GM13976 (cell line): ENCODE measurements at places on chromosomes 7 and 10.

GRCh38 chr10:227014-227413, 91.8 kb downstream of the ZMYND11 start:
- DNase-seq: no peak

GRCh38 chr7:142455392-142455791, 197.5 kb upstream of the PRSS58 start:
- no peak for DNase-seq

DNA sequence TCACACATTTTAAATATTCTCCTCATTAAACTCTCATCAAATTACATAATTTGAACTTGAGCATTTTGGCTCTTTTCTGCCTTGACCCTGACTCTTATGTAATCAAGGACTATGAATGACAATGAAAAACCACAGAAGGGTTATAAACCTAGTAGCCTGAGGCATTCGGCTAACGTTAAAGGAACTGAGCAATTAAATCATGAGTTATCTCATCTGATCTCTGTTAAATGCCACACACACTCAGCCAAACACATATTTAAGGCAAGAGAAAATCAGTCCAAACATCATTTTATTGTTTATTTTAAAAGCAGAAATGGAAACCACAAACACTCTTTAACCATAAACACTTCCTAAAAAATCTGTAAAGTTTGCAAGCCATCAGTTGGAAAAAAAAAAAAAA, 204.3 kb downstream of the DGKI start:
- DNase-seq: no peak

- peak; percentile 80 for DNase-seq
Measured at GRCh38 chr10:117537436-117537903, 5.1 kb upstream of the EMX2 start.

- DNase-seq: no peak
Measured at GRCh38 chr10:88472540-88472939, 110.6 kb downstream of the RNLS start.

DNA sequence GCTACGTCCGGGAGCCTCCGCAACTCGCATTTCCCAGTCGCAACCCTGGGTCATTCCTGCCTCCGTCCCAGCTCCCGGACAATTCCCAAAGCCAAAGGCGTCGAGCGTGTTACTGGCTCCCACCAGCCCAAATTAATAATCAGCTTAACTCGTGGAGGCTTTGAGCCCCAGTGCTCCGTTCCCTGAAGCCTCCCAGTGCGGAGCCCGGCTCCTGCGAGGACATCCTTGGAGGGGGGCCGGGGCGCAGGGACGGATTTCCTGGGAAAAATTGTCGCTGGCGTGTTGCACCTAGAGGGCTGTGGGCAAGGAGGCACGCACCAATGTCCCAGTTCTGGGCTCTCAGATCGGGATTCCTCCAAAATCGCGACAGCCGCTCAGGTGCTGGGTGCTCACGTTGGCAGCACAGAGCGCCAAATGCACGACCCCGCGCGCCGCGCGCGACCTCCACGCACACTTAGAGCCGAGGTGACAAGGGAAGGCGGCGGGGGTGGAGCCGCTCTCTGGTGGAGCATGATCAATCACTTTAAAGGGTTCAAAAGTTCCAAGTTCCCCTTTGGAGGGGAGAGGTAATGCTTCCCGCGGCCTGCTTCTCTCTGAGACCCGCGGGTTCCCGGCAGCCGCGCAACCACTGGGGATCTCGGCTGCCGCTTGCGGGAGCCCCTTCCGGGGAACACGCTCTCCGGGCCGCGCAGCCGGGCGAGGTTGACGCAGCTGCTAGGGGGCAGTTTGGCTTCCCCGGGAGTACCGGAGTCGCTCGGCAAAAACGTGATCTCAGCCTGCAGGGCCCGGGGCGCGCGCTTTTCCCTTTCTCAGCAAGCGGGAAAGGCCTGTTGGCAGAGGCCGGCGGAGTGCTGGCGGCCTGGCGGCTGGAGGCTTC, 25.5 kb downstream of the SKIDA1 start:
- peak; percentile 72 for DNase-seq

DNA sequence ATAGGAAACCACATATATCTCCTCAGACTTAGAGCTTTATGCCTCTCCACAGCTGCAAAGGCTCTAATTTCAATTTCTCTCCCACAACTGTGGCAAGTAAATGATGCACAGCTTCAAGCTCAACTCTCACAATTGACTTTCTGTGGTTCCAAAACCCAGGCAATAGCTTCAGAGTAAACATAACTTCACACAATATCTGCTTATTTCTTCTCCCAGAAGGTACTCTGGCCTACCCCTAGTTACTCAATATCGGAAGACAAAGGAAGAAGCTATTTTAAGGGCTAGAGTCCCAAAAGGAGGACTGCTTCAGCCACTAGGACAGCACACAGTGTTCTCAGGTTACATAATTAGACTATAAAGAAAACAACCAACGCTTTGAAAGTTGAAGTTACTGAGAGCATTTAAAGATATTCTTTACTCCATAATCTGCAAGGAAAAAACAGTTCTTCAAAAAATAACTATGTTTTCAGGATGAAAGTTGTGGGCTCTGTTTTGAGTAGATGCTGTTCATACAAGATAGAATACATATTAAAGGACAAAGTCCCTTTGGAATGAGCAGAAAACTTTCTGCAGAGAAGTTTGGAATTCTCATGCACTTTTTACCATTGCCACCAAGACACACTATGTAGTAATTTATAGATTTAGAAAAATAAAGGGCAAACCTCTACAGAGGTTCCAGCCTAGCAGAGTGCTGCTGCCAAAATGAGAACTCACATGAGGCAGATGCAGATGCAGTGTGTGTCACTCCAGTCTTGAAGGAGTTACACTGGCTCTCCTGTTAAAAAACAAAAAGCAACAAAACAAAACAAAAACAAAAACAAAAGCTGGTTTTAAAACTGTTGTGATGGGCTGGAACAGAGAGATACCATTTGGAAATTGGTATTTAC, 81.8 kb downstream of the NT5C2 start:
- DNase-seq: peak; percentile 53

DNA sequence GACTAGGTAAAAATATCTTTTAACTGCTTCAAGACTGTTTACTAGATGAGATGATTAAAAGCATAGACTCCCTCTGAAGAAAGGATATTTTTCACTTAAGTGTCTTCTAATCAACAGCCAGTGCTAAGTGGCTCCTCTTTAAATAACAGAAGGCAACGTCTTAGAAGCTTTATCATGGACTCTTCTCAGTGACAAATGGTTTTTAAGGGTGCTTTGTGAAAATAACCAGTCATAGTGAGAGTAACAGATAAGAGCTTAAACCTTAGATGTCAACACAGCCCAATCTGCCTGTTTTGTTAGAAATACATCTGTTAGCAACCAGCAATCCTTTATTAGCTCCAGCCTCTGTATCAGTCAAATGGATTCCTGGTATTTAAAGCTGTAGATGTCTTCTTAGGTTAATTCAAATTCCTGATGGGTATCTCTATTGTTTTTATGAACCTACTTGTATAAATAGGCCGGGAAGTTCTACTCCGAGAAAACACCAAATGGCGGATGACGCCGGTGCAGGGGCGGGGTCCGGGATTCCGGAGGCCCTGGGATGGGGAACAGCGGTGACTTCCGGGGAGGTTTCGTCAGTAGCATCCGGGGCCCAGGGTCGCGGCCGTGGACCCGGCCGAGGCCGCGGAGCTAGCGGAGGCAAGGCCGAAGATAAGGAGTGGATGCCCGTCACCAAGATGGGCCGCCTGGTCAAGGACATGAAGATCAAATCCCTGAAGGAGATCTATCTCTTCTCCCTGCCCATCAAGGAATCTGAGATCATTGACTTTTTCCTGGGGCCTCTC, 285.4 kb downstream of the GPR37 start:
- no peak for DNase-seq

DNA sequence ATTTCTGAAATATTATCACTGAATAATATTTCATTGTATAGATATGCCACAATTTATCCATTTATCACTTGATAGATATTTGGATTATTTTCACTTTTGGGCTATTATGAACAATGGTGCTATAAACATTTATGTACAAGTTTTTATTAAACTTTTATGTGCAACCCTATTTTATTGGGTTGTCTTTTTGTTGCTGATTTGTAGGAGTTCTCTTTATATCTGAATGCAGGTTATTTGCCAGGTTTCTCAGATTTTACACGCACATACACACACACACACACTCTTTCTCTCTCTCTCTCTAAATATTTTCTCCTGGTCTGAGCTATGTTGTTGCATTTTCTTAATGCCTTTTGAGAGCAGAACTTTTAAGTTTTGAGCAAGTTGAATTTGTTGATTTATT, 36.2 kb downstream of the ADK start:
- no peak for DNase-seq

GRCh38 chr10:30436191-30436611, 2.2 kb downstream of the MAP3K8 start:
- DNase-seq: no peak

DNA sequence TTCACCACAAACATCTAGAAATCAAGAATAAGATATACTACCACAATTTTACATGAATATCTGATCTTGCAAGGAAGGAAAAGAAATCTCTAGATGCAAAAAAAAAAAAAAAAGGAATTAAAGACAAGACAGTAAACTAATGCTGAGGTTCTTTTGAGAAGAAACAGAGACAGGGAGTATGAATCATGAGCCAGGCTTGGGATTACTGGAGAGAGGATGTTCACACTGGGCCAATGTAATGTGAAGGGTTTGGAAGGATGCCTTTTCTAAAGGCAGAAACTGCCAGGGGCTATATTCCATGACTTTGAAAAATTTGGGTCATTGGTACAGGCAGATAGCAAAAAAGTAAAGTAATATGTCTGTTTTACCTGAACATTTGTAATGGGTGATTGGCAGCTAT, 573.0 kb upstream of the IGFBP3 start:
- DNase-seq: no peak

- no peak for DNase-seq
Measured at GRCh38 chr10:47092831-47093230, 181.6 kb downstream of the PTPN20 start.

- no peak for DNase-seq
Measured at GRCh38 chr7:17863095-17863808, 77.0 kb downstream of the SNX13 start.

DNA sequence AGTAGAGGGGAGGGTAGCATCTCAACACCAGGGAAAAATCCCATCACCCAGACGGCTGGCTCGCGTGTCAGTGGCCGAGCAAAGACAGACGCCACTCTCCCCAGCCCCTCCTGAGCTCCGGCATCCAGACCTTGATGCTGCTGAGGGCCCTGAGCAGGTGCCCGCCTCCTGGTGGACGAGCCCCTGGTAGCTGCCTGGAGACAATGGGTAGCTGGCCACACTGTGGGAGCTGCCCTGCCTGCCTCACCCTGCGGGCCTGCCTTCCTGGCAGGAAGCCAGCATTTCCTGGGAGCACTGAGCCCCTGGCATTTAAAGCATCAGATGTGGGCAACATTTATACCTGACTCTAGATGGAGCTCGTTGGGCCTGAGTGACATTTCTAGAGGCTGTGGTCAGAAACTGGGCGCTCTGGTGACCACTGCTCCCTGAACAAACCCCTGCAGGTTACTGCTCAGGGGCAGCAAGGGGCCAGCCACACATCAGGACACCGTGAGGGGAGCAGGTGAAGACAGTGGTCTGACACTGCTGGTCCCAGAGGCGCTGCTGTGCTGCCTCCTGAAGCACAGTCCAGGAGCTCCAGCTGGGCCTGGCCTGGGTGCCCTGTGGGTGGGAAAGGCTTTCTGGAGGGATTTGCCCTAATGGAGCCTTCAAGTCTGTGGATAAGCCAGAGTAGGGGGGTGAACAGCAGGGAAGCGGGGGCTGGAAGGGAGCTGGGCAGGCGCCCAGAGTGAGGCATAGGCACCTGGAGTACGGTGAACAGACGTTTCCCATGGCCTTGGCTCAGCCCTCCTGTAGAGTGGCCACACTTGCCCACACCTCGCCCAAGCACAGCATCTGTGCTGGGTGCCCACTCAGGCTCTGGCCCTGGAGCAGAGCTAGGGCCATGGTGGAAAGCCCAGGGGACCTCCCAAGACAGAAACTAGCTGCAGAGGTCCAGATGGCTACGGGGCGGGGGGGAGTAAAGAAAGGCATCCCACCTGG, 138.7 kb downstream of the MAPK8 start:
- DNase-seq: peak; percentile 26

DNA sequence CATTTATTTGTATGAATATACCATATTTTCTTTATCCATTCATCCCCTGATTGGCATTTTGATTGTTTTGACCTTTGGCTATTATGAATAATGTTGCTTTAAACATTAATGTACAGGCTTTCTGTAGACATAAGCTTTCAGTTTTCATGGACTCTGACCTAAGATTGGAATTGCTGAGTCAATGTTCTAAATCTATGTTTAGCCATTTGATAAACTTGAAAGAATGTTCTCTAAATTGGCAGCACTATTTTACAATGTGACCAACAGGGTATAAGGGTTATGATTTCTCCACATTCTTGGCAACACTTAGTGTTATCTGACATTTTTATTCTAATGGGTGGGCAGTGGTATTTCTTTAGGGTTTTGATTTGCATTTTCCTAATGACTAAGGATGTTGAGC, 229.7 kb upstream of the ETV1 start:
- DNase-seq: no peak
